ENCODE measurements at places on chromosomes 6 and 20.

- DNase-seq = no peak
Measured at GRCh38 chr6:42275376-42276033, 57.8 kb upstream of the MRPS10 start.

DNA sequence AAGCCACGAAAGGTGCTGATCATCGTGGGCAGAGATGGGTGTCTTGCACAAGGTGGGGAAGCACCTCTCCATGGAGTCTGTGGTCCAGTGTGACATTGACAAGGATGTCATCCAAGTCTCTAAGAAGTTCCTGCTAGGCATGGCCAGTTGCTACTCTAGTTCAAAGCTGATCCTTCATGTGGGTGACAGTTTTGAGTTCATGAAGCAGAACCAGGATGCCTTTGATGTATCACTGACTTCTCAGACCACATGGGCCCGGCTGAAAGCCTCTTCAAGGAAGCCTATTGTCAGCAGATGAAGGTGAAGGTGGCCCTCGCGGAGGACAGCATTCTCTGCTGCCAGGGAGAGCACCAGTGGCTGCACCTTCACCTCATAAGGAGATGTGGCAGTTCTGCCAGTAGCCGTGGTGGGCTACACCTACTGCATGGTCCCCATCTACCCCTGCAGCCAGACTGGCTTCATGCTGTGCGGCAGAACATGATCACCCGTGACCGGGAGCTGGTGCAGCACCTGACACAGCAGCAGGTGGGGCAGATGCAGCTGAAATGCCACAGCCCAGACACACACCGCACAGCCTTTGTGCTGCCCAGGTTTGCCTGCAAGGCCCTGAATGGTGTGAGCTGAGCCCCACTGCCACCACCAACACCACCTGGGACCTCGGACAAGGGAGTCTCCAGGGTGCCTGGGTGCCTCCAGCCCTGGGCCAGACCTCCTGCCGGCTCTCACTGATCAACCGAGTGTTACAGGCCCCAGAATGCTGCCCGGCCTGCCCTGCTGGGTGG, 75.0 kb upstream of the SULF2 start:
- no peak for DNase-seq

- DNase-seq = peak; percentile 93
Measured at GRCh38 chr6:35850208-35850607, 45.1 kb downstream of the LHFPL5 start.

GRCh38 chr6:146587459-146587858, 11.3 kb upstream of the ADGB start:
- peak; percentile 9 for DNase-seq

- DNase-seq = no peak
Measured at GRCh38 chr6:37101991-37102298, 68.0 kb upstream of the PIM1 start.

DNA sequence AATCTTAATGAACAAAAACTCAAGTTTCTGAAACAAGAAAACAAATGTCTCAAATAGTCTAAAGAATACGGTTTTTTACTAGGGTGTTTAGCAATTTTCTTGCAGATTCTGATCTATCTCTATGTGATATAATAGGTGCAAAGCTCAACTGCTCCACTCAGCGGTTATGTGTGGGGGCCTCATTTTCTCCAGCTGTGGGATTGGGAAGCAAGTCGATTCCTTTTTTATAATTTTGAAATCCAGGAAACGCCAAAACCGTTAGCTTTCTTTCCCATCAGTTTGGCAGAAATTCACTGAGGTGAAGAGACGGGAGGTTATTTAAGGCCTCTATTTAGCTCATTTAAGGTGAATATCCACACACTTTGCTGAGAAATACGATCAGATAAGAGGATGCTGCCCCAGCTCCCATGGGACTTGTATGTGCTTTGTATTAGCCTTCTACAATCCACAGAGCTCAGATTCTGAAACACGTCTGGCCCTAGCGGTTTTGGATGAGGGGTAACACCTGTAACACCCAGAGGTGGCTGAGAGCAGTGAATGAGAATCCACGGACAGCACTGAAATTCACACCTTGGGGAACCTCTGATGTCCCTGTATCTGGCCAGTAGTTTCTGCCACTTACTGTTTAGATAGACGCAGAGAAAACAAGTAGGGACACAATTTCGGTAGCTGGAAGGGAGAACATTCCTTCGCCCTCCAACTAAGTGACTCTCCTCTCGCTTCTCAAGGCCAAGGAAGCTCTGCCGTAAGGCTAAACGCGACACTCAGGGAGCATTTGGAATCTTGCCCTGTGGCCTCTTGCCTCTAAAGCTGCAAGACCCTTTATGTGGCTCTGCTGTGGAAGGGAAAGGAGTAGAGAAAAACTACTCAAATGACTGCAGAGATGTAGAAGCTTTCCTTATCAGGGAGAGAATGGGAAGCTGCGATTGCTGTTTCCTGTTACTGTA, 6.5 kb upstream of the BCAS4 start:
- no peak for DNase-seq

DNA sequence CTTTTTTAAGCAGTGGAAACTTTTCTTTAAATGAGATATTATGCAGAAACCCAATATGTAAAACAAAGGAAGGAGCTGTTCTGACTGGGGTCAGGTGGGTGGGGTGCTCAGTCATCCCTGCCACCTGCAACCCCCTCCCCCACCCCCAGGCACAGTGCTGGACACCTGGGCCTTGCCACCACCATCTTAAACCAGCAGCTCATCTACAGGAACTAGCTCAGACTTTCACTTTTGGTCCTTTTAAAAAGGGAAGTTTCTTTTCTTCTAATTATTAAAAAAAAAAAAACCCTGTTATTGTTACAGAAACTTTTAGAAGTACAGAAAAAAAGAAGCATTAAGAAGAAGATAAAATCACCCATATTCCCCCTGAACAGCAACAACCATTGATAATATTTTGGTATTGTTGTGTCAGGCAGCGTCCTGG, 37.1 kb downstream of the PPP1R16B start:
- DNase-seq = no peak

DNA sequence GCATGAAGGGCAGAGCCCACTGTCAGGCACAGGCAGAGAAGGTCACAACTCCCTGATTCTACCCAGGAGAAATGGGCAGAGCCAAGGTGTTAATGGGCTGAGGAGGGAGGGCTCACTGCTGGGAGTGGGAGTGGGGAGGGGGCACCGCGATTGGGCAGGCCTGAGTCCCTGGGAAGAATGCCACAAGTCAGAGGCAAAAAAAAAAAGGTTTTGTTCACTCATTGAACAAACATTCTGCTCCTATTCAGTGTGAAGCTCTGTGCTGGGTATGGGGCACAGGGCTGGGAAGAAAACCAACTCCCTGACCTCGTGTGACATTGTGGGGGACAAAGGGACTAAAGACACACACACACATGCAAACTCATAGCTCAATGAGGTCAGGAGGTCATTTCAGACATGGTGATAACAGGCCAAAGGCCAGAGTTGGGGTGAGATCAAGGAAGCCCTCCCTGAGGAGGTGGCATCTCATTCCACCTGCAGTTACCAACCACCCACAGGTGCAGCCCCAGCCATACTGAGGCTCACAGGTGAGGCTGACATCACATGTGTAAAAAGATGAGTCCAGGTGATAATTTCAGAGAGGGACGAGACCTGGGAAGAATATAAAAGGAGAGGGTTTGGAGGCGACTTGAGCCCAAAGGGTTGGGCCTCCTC, 3.2 kb upstream of the PMEPA1 start:
- no peak for DNase-seq

GRCh38 chr20:44540834-44541233, 19.0 kb upstream of the SERINC3 start:
- DNase-seq = no peak

DNA sequence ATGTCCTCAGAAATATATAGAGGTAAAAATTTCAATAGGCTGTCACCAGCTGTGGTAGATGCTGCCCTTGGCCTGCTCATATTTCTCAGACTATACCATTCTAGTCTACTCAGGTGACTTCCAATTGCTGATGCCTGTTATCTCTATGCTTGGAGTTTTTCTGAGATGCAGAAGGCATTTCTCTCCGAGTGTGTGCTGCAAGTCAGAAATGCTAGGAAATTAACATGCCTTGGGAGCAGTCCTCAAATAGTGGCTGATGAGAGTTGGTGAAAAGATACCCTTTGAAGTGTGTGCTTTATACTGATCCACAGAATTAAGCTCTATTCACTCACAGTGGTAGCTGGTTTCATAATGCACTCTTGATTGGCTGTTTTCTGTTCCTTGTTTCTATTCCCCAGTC, 43.2 kb upstream of the PKIB start:
- DNase-seq = no peak

DNA sequence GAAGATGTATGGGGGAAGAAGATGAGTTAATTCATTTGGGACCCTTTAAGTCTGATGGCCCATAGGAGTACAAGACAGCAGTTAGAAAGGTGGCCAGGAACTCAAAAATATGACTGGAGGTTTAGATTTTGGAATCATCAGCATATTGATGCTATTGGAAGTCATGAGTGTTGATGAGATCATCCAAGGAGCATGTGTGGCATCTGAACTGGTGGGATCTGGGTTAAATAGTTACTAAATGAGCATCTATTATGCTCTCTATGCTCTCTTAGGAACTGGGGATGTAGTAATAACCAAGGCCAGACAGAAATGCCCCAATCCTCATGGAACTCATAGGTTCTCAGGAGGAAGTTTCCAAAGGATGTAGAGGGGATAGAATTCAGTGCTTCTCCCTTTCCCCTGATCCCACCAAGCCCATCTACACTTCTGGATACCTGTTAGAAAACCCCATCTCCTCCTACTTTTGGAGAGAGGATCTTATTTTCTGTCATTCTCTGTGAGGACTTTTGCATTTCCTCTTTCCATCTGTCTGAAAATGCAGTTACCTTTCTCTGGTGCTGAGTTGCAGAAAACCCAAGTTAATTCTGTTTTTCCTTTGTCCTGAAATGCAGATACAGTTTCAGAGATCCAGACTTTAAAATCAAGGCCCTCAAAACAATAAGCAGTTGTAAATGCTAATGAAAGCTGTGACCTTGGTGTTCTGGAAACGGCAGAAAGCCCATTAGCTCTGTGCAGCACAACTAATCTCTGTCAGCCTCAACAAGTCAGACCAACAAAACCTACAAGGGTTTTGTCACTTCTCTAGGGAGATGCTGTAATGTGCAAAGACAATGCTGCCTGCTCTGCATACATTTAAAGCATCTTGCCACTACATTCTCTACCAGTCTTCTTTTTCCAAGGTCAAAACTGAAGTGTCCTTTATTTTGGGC, 65.8 kb downstream of the TBC1D7 start:
- DNase-seq = peak; percentile 12

DNA sequence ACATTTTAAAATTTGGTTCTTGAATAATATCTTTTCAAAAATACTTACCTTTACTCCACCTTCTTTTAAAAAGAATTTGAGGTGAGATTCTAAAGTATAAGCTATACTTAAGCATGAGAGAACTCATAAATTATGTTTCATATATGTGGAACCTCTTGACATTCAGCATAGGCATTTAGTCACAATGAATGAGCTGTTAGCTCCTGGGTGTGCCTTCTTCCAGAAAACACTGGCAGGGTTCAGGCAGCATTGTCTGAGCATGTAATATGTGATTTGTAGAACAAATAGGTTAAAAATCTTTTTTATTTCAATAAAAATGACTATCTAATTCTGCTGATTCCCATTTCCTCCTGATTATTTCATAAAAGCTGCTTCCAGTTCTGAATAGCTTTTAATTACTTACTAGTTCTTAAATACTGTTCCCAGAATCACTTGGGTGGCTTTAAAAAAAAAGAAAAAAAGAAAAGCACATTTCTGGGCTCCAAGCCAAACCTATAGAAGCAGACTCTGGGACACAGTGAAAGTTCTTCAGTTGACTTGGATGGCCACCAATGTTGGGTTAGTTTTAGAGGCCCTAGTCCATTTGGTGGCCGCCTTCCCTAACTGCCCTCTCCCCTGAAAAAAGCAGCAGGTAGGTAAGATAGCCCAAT, 20.2 kb downstream of the RNF8 start:
- DNase-seq = no peak

GRCh38 chr20:358891-359555, 12.1 kb downstream of the NRSN2 start:
- DNase-seq = no peak

- no peak for DNase-seq
Measured at GRCh38 chr6:63268574-63268973, 51.2 kb downstream of the LGSN start.

GRCh38 chr20:24275946-24276705, 193.3 kb upstream of the SYNDIG1 start:
- no peak for DNase-seq

Data from AML-193 (cell line).